ENCODE measurements at places on chromosomes 12 and 14.

DNA sequence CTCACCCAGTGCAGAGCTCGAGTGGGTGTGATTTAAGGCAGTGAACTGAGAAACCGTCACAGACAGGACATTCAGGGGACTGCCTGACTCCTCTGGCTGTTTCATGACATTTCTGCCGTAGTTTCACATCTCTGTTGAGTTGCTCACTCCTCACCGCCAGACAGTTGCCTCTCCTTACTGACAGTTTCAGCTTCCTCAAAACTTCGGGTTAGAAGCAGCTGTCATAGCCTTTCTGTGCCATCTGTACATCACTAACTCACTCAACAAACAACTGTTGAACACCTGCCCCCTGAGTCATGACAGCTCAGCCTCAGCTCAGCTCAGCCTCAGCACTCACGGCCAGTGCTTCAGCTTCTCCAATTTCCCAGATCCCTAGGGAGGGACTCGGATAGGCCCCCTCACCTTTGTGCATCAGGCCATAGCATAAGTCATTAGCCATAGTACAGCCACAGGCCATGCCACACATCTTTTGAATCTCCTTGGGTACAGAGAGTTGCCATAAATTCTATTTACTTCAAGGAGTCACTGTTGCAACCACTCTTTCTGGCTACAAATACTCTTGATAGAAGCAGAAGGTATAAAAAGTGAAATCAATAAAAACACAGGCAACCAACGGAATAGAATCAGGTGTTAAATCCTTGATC is 6.2 kb upstream of the SLC15A4 start:
- no peak for DNase-seq

GRCh38 chr12:75848961-75849360 is 182.6 kb downstream of the PHLDA1 start:
- no peak for DNase-seq

DNA sequence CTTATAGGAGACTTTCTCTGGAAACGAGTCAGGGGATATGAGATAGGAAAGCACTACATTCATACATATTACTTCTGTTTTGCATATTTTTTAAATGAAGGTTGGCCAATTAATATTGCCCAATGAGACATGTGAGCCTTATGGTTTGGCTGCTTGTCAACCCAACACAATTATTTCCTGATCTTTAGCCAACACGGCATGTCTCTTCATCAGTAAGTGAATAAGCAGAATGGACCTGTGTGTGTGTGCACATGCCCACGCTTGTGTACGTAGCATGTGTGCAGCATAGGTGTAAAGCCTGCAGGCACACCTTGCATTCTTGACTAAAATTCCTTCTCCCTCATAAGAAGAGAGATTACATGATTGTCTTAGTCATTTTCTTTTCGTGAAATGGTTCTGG is 88.3 kb downstream of the STON2 start:
- no peak for DNase-seq

DNA sequence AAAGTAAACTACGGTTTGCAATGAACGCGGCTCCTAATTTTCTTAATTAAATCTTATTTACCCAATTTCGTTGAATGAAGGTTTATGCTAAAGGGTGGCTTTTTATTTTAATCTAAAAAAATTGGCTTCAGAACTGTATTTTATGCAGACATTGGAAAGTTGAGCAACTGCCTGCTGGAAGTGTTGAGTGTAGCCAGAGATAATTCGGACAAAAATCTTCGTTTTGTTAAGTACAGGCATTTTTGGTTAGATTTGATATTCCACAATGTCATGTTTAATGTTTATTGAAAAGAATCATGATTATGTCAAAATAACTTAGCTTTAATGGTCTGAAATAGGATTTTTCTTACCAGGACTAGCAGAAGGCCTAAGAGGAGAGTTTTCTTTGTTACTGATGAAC is 875 bp downstream of the IRAK3 start:
- no peak for DNase-seq

DNA sequence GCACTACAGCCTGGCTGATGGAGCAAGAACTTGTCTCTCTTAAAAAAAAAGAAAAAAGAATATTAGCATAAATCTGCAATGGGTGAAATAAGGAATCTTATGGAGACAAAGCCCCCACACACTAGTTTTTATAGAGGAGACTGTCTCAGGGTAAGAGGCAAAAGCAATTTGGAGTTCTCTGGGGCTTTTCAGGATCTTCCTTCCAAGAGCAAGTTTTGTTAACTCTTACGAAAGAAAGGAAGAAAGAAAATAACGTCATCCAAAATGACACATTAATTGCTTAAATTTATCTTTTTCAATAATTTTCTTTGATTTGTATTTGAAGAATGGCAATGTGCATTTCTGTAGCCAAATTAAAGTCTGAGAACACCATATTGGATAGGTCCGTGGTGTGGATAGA is 3.8 kb downstream of the PDE6H start:
- DNase-seq: no peak

DNA sequence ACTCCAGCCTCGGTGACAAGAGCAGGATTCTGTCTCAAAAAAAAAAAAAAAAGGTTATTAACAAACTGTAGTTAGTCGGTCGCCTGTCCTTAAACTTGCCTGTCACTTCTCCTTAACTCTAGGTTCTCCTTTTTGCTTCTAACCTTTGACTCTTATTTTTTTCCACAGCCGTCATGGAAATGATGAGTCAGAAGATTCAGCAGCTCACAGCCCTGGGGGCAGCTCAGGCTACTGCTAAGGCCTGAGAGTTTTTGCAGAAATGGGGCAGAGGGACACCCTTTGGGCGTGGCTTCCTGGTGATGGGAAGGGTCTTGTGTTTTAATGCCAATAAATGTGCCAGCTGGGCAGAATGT is 418 bp upstream of the MYG1 start:
- peak; percentile 26 for DNase-seq

DNA sequence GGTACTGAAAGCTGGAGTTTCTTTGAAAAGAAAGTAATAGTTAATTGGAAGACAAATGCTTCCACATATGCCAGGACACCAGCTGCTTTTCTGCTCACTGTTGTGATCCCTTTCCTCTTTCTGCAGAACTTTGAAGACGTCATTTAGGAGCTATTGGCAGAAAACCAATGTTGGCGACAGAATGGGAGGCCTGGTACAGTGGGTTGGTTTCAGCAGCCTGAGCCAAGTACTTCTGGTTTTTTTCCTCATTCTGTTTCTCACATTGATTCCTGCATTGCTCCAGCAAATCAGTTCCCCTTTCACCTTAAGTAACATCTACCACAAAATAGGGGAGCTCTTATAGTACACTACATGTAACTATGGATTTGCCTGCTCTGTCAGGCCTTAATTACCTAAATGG is 96.9 kb downstream of the FIGNL2 start:
- no peak for DNase-seq

GRCh38 chr12:128796439-128797118 is 27.2 kb downstream of the SLC15A4 start:
- DNase-seq: peak; percentile 48

DNA sequence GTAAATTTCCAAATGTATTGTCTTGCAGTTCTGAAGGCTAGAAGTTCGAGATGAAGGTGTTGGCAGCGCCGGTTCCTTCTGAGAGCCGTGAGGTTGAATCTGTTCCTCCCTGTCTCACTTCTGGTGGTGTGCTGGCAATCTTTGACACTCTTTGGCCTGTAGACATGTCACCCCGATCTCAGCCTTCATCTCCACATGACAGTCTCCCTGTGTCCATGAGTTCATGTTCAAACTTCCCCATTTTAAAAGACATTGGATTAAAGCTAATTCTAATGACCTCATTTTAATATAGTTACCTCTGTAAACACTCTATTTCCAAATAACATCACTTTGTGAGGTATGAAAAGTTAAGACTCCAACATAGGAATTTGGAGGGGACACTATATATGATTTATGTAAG is 4.1 kb upstream of the RBM19 start:
- DNase-seq: no peak

DNA sequence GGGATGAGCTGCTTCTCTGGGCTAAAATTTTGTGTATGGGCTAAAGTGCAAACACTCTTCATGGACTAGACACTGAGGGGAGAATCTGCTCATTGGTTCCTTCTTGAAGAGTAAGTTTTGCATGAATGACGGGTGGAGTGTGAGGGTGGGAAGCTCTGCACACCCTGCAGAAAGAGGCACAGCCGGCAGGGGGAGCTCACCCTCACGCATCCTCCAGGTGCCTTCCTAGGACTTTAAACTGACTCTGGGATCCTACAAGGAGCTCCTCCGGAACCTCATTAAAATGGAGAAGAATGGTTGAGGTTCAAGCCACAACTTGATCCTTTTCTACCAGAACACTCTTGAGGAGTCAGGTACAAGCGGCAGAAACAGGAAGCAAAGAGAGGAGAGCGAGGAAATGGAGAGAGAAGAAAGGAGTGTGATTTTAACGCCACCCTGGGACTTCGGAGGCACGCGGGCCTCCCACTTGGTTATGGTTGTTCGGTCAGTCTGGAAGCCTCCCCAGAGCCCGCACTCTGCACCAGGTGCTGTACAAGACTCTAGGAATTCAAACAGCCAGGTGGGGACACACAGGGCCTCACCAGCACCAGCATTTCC is 87.5 kb downstream of the SETD3 start:
- DNase-seq: peak; percentile 32

GRCh38 chr12:80717856-80718255 is 1.1 kb downstream of the MYF5 start:
- DNase-seq: no peak

Measured in CD8-positive, alpha-beta T cell (primary cell).